ENCODE measurements at places on chromosomes 1 and 21.
A peak's percentile ranks its signal among the peaks of the same experiment; 100 is the strongest.

DNA sequence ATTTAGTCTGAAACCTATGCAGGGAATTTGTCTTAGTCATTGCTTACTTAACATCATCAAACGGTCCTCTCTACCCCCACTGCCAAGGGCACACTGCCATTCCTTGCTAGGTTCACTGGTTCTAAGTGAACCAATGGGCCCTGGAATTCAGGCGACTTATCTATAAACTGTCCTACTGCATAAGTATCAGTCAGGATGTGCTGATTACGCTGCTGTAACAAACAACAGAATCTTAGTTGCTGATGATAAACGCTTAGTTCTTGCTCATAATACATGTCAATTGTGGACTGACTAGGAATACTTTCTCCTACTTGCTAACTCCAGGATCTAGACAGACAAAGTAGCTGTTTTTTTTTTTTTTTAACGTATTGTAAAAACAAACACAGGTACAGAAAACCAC lies 136.1 kb downstream of the PRDM2 start:
- DNase-seq: no peak

DNA sequence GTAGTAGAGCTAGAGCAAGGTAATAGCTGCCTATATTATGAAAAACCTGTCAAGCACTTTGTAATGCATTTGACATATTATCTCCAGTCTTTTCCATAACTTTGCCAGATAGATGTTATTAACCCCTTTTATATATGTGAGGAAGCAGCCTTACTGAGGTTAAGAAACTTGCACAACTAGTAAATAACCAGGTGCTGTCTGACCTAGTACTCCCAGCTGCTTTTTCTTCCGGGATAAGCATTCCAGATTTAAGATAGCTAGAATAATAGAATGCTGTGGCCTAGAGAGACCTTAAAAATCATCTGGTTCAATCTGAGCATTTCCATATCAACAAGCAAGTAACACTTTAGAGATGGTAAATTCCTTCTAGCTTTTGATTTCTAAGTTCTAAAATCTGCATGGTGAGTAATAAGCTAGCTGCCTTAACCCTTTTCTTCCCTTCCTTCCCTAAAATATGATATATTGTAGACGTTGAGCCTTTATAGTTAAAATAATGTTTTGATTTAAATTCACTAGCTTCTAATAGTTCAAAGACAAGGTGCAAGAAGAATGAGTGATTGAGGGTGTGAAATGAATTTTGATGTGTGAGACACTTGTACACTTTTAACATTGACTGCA lies 1.8 kb downstream of the SH3GLB1 start:
- no peak for DNase-seq

GRCh38 chr1:244106176-244106575 lies 55.1 kb downstream of the ZBTB18 start:
- DNase-seq: no peak

GRCh38 chr1:56525489-56526041 lies 53.8 kb downstream of the PLPP3 start:
- no peak for DNase-seq

- DNase-seq: no peak
Observed at GRCh38 chr1:27331922-27332321, 9.9 kb upstream of the SYTL1 start.

DNA sequence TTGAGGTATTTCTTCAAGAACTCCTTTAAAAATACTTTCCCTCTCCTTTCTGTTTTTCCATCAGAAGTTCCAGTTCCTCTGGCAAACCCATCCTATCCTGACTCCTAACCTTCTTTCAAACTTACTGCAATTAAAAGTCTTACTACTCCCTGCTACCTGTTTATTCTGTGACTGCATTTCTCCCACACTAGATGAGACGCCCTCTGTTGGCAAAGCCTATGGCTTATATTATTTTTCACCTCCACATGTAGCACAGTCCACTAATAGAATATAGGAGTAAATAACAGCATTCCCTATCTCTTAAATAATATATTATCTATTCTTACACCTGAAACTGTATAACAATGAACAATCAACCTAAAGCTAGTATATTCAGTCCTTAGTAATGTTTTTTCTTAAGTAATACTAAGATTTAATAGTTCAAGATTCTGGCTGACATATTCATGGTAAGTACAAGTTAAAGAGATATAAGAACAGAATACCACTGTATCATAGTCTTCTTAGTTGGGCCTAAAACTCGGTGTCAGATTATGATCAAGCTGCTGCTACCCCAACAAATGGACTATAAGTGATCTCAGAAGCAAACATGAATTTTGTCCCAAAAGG lies 54.8 kb downstream of the RAB3GAP2 start:
- DNase-seq: no peak

DNA sequence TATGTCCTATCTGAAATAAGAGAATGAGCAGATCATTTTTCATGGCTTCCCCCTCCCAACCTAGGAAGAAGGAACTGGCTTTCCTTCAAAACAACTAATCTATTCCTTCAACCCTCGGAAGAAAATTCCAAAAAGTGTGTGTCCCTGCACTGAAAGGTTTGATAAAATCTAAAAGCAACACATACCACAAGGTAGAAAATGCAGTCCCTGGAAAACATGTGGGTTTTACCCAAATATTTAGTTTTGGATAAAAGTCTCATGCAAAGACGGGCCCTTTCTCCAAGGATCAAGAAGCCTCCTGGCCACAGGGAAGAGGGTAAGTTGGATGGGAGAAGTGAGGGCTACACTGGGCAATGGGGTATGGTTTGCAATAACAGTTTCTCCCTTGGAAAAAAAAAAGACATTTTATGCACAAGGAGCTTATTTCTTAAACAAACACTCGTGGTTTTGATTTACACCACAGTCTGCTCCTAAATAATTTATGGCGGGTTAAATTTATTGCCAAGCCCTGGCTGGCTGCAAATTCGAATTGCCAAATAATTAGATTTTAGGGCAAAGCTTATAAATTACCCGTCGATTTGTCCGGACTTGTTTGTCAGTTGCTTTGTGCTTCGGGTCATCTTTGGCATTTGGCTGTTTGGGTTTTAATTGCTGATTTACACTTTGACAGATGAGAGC lies 28.9 kb downstream of the ERI3 start:
- no peak for DNase-seq

DNA sequence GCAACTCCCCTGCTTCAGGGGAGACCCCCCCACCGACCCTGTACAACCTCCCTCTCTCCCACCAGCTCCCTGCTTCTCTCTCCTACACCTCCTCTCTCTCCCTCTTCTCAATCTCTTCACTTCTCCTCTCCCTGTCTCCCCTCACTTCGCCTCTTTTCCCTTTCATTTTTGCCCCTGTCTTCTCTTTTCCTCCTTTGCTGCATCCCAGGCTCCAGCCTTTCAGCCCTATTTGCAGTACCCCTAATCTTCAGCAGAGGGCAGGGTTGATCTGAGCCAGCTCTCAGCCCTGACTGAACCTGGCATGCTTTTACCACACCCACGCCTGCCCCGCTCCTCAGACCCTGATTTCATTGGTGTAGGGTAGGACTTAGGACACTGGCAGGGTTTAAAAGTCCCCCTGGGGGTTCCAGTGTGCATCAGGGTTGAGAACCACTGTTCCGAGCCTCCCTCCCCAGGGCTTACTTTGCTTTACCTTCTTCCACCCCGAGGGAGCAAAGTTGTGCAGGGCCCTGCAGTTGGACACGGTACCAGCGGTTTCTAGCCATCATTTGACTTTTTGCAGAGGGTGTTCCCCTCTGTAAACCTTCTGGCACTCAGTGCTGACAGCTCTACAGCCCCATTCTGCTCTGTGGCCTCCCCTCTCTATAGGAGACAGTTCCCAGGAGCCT lies 67.3 kb upstream of the CNTN2 start:
- no peak for DNase-seq

- DNase-seq: no peak
Observed at GRCh38 chr1:43455213-43455889, 1.6 kb upstream of the HYI start.

GRCh38 chr1:43031316-43032203 lies 72.9 kb upstream of the SLC2A1 start:
- DNase-seq: no peak

DNA sequence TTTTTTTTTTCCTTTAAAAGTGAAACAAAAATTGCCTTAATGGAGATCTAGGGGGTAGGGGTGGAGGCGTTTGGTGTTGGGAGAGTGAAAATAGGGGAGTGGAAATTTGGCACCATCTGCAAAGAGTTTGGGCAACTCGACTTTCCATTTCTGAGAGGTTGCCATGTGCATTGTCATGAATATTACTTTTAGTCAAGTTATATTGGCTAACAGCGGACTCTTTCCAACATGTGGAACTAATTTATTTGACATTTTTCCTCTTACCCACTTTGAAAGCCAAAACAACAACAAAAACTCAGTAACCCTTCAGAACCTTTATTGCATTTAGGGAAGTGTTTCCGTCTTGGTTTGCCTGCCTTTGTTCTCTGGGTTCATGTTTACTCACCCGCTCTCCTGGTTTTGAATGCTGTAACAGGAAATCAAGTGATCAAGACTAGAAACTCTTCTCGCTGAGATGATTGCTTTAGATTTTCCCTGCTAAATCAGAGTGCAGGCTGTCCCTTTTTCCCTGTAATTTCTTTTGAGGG lies 70.4 kb downstream of the CACHD1 start:
- DNase-seq: no peak

DNA sequence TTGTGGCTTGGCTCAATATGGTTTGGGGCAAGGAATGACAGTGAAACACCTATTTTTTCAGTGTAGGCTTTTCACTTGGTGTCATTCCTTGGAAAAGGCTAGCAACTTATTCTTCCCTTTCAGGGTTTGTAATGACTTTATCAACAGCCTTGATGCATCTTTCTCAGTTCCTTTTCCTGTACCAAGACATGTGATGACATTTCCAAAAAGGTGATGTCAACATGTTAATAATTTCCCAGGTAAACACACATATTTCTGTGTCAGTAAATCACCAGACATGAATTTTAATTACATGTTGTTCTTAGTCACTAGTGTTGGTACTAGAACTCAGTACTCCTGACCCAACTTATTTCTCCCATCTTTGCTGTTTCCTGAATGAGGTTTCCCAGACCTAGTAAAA lies 37.8 kb upstream of the RRP15 start:
- DNase-seq: no peak

GRCh38 chr1:89175601-89176256 lies at the start of gene GBP7:
GBP7 (minus strand) TSS chr1:89176003; CDS start chr1:89171935, 4,068 bp downstream.
- DNase-seq: no peak

DNA sequence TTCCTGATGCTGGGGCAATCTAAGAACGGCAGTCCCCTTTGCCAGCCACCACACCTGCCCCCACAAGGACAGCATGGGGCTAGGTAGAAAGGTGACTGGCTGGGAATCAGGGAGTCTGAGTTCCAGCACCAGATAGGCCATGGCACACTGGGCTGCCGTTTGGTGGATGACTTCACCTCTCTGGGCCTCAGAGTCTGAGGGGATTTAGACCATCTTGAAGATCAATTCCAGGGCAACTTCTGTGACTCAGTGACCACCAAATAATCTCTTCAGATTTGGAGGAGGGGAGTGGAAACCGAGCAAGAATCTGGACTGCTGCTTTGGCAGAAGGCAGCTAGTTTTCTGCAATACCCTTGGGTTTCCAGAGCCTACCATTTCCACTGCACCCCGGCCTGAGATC lies 92.1 kb upstream of the EDN2 start:
- DNase-seq: peak; percentile 60

GRCh38 chr1:186420923-186421322 lies 40.0 kb downstream of the PDC start:
- DNase-seq: no peak

DNA sequence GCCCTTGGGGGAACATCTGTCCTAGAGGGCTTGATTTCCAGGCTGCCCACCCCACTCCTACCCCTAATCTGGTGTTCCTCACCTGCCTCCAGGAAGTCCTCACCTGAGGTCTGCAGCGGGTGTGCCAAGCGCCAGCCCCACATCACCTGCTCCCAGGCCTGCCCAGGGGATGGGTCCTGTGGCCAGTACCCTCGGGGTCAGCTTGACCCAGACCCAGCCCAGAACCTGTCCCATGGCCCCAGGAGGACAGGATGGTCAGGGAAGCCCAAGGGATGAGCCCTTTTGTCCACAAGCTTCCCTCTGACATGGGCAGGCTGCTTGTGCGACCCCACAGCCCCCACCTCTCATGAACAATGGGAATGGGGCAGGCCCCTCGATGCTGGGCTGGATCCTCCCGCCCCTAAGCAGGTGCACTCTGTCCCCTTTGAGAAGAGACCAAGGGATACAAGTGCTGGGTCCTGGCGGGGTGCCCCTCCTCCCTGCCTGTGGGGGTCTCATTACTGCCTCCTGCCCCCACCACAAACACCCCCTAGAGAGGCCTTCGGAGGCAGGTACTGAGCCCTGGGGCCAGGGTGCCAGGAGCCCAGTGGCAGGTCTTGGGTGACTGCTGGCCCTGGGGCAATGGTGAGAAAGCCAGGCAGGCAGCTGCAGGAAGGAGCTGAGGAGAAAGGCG lies 3.2 kb downstream of the MIB2 start:
- no peak for DNase-seq

DNA sequence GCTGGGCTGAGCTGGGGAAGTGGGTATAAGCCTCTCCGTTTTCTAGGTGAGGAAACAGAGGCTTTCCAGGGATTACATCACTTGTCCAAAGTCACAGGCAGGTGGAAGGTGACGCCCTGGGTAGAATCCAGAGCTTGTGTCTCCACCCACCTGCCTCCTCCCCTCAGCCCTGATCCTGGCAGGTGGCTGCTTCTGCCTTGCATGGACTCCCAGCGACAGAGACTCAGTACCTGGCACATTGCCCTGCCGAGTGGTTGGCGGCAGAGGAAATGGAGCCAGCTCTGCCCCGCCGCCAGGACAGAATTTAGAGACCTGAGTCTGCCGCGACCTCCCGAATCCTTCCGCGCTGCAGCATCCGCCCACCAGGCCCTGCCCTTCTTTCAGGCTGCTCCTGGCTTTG lies 2.1 kb downstream of the PLA2G2E start:
- no peak for DNase-seq

- DNase-seq: no peak
Observed at GRCh38 chr1:221824025-221824424, 82.1 kb upstream of the DUSP10 start.

DNA sequence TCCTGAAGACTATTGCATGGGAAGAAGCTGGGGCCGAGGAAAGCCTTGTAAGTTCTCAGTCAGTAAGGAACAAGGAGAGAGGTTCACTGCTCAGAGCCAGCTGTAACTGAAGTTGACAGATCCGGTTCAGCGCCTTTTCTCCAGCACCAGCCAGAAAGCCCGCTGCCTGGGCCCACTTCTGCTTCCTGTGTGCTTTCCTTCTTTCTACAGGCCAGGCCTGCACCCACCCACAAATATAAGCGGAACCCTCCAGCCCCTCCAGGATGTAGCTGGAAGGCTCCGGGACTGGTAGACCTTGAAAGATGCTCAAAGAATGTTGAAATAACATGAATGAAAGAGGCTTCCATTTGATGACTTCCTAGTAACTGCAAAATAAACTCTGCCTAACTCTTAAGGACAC lies 38.8 kb downstream of the PARP1 start:
- DNase-seq: no peak

- no peak for DNase-seq
Observed at GRCh38 chr1:53642607-53643006, 96.4 kb downstream of the GLIS1 start.

GRCh38 chr21:41929248-41929647 lies 24.6 kb downstream of the C2CD2 start:
- DNase-seq: no peak

Data from vagina (tissue), 2 donors.